ENCODE measurements at places on chromosomes 2 and 18. TPM values are rescaled to one million over a fixed set of nuclear protein-coding genes. Genes with fewer than 3 reads are reported as not detected.
A peak's percentile ranks its signal among the peaks of the same experiment; 100 is the strongest.

GRCh38 chr2:171320208-171320621, 113.6 kb downstream of the METTL8 start:
- DNase-seq: no peak

GRCh38 chr18:9048236-9048635, 54.3 kb upstream of the NDUFV2 start:
- no peak for DNase-seq

DNA sequence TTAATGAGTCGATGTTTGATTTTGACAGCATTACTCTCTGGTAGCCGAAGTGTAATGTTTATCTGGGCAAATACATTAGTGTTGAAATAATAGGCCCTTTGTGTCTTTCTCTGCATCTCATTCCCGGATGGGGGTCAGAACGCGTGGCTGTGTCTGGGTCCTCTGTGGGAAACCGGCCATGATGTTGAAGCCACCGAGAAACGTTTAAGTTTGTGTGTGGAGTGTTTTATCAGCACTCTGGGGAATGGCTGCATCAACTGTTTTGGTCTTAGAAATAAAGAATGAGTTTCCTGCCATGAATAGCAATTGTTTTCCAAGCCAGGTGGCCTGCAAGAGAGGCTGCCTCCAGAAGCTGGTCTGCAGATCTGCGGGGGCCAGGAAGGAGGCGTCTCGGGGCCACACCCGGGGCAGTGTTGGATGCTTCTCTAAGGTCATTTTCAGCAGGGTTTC, 69.7 kb downstream of the RNF144A start:
- no peak for DNase-seq

DNA sequence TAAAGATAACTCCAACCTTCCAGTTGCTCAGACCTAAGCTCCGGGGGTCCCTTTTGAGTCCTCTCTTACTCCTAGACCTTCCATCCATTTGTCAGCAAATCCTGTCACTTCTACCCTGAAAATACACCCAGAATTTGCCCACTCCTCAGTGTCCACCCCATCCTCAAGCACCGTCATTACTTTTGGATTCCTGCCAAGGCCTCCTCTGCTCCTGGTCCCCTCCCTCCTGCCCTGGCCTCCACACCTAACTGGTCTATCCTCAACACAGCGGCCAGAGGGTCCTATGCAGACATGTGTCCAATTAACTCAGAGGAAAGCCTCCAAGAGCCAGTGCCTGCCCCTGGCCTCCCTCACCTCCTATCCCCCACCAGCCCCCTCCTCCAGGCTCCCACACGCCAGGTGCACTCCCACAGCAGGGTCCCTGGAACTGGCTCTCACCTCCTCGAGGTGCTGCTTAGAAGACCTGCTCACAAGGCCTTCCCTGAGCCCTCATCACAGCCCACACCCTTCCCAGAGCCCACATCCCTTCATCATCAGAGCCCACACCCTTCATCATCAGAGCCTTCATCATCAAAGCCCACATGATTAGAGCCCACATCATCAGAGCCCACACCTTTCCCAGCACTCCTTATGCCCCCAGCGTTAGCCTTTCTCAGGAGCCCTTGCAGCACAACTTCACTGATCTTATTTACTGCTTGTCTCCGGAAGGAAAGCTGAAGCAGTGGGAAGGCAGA, 20.4 kb downstream of the FAM178B start:
- DNase-seq: no peak

GRCh38 chr2:184734338-184734737, 136.0 kb downstream of the ZNF804A start:
- no peak for DNase-seq

DNA sequence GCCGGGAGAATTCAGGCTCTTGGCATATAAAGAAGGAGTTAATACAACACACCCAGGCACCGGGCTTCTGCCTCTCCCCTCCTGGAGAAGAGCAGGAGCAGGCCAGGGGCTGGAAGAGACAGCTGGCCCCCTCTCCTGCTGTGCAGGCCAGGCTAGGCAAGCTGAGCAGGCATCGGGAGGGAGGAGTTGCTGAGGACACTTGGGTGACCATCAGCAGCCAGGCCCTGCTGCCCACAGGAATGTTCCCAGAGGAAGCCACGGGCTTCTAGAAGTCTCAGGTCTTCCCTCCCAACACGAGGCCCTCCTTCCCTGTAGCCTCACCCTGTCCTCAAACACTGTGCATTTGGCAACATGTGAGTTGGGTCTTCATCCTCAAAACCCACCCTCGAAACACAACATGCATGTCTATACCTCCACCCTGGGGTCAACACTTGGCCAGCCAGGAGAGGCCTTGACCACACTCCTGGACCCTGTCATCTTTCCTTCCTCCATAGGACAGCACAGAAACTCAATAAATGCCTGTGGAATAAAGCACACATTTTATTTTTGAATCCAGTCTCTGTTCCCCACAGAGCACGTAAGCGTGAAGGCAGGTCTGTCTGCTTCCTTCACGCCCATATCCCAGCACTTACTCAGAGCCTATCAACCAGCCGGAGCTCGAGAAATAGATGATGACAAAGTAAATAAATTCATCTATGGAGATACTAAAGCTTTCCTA, 433.8 kb upstream of the ID2 start:
- no peak for DNase-seq

- no peak for DNase-seq
Observed at GRCh38 chr2:180472133-180472532, 465.0 kb upstream of the CWC22 start.

DNA sequence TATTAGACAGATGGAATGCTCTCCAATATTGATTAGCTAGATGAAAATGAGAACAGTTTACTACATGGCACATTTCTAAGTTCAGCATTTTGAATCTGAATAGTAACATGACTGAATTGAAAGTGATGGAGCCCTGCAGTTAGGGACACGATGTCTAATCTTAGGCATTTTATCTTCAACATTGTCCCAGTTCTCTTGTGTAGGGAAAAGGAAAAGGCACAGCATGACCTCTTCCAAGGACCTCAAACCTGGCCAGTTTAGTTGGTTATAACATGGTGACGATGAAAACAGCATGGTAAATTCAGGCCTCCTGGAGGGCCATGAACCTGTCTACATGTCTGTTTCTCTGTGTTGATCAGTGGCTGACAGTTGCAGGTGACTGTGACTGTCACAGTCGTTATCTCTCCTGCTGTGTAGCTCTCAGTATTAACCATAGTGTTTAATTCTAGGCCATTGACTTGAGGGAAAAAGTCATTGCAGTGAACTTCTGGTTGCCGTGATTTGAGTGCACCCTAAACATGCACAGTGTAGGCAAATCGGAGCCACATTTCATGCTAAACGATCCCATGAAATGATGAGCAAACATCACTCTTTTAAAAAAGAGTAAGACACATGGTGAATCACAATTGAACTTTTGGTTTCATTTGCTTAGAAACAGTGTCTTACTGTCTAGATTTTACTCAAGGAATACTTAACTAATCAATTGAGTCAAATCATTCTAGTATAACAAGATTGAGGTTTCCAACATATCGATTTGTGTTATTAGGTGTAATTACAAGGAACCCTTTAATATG, 129.7 kb downstream of the PHLPP1 start:
- DNase-seq: no peak

DNA sequence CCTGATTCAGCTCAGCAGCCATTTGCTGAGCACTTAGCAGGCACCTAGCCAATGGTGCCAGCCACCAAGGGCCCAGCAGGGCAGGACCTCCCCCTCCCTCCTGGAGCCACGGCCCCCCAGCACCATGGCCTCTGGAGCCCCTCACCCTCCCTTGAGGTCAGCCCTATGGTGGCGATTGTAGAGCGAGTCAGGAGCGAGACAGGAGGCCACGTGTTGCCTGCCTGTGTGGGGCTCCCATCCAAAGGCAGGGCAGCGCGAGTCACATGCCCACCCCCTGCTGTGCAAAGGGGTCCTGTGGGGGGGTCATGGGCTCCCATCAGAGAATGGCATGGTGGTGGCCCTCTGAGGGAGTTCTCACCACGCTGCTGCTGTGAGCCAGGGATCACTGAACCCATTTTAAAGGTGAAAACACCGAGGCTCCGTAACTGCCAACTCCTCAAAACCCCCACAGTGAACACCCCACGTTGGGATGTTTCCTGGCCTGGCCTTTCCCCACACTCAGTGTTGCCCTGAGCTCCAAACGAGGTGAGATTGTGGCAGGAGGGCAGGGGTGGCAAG, 35.6 kb downstream of the RAMP1 start:
- no peak for DNase-seq

- DNase-seq: no peak
Observed at GRCh38 chr2:73072129-73072395, 550 bp upstream of the SFXN5 start.

GRCh38 chr2:19021721-19022120, 336.7 kb downstream of the OSR1 start:
- no peak for DNase-seq

DNA sequence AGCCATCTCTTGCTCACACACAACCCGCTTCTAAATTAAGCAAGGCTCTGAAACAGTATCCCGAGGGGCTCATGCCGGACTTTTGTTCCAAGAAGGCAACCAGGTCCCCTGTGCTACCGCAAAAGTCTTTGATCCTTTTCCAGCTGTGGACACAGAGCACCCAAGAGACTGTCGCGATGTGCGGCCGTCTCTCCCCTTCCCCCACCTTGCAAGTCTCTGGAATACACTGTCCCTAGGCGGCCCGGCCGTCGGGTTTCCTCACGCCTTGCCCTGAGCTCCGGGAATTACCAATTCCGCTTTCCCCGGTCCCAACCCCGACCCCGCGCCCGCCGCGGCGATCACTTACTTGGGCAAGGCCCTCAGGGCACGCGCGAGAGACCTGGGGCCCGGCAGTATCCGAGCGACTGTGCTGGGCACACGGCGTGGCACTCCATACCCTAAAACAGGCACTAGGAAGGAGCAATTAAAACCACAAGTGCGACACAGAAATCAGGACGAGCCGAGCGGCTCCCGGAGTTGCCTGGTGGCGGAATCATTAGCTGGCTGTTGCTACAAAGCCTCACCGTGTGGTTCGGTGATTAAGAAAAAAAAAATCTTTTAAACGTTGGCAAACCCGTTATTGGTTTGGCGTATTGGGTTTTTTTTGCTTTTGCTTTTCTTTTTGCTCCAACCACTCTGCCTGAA, 2.2 kb upstream of the DLX1 start:
- DNase-seq: peak; percentile 18

The ETAA1 gene
- 29.3 TPM for polyA plus RNA-seq

The CXCR4 gene
- 52.7 TPM for polyA plus RNA-seq

The TGFA gene
- 18.4 TPM for polyA plus RNA-seq

The RAD51AP2 gene
- 0.24 TPM for polyA plus RNA-seq

The ERFE gene
- polyA plus RNA-seq: 4.5 TPM

The GPR45 gene
- polyA plus RNA-seq: 0.19 TPM

The IL1F10 gene
- polyA plus RNA-seq: not detected

The SLC38A11 gene
- polyA plus RNA-seq: 15.7 TPM

The CYTIP gene
- 1.9 TPM for polyA plus RNA-seq

The M1AP gene
- polyA plus RNA-seq: 1.5 TPM

The BUB1 gene
- 24.3 TPM for polyA plus RNA-seq
